ENCODE measurements at places on chromosomes 3 and 15. TPM values are rescaled to one million over a fixed set of nuclear protein-coding genes. Genes with fewer than 3 reads are reported as not detected.
A peak's percentile ranks its signal among the peaks of the same experiment; 100 is the strongest.

GRCh38 chr15:90572893-90573292 lies 43.2 kb downstream of the CRTC3 start:
- H3K27ac ChIP-seq: no peak overlapping the region
- no peak for DNase-seq
- H3K36me3 ChIP-seq: no peaks in the 10 kb centered on the region

- H3K36me3 ChIP-seq: no peaks in the 10 kb centered on the region
- peaks cover 2% of the 10 kb centered on the region for H3K27me3 ChIP-seq
- no peak overlapping the region for H3K4me3 ChIP-seq
- H3K4me1 ChIP-seq: no peaks in the 10 kb centered on the region
- no peak for DNase-seq
- no peak overlapping the region for H3K27ac ChIP-seq
Observed at GRCh38 chr15:78417754-78418630, 20.0 kb upstream of the IREB2 start.

GRCh38 chr3:18790384-18790783 lies 357.9 kb upstream of the KCNH8 start:
- H3K4me1 ChIP-seq: no peaks in the 10 kb centered on the region
- no peaks in the 10 kb centered on the region for H3K36me3 ChIP-seq
- DNase-seq: no peak
- H3K27ac ChIP-seq: no peak overlapping the region
- H3K27me3 ChIP-seq: no peaks in the 10 kb centered on the region

- DNase-seq: no peak
- H3K4me3 ChIP-seq: no peak overlapping the region
- H3K36me3 ChIP-seq: no peaks in the 10 kb centered on the region
- no peak overlapping the region for H3K27ac ChIP-seq
Observed at GRCh38 chr3:20503394-20504082, 317.5 kb upstream of the SGO1 start.

DNA sequence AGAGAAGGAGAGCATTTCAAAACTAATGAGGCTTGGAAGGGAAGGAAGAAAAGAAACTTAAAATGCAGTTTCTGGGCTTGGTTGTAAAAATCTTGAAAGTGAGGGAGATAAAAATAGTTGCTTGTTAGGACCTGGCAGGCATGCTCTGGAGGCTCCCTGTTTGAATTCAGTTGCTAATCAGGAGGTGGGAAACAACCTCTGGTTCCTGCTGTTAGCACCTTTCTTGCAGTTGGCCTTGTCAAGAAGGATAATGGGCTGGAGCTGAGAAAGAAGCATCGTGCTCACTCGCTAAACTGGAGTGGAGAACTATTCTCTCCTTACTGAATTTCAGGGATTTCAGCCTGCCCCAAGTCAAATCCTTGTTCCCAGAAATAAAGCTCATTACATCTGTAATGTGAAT lies 23.4 kb downstream of the SNAPC5 start:
- no peaks in the 10 kb centered on the region for H3K36me3 ChIP-seq
- DNase-seq: no peak
- no peaks in the 10 kb centered on the region for H3K27me3 ChIP-seq
- no peak overlapping the region for H3K27ac ChIP-seq

- H3K4me1 ChIP-seq: peaks cover 8% of the 10 kb centered on the region
- no peak overlapping the region for H3K4me3 ChIP-seq
- H3K27me3 ChIP-seq: no peaks in the 10 kb centered on the region
- H3K36me3 ChIP-seq: no peaks in the 10 kb centered on the region
Observed at GRCh38 chr15:72153269-72154000, 35.2 kb downstream of the SENP8 start.

- DNase-seq: no peak
- H3K4me3 ChIP-seq: no peak overlapping the region
- H3K27me3 ChIP-seq: no peaks in the 10 kb centered on the region
- H3K36me3 ChIP-seq: no peaks in the 10 kb centered on the region
- no peaks in the 10 kb centered on the region for H3K4me1 ChIP-seq
Observed at GRCh38 chr3:72629191-72629631, 219.0 kb downstream of the SHQ1 start.

DNA sequence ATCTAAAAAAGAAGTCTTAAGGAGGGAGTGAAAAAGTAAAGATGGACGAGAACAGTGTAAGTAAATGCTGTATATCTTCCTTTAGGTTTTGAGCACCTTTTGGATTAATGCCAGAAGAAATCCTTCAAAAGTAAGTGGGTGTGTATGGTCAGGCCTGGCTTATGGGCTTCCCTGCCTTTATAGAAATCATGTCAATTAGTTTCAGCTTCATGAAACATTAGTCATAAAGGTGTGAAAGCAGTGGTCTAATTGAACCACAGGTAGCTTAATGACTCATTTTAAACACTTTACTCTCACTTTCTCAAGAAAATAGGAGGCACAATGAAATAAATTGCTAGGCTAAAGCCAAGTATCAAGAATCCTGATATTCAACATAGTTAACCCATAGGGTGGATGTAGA lies 467.4 kb upstream of the DPPA4 start:
- H3K4me3 ChIP-seq: no peak overlapping the region
- no peak overlapping the region for H3K27ac ChIP-seq
- DNase-seq: no peak

GRCh38 chr15:67109141-67110034 lies 44.0 kb downstream of the SMAD3 start:
- H3K4me3 ChIP-seq: no peak overlapping the region
- H3K27me3 ChIP-seq: no peaks in the 10 kb centered on the region
- no peak for DNase-seq
- H3K4me1 ChIP-seq: peaks cover 85% of the 10 kb centered on the region
- peaks cover 3% of the 10 kb centered on the region for H3K36me3 ChIP-seq
- peak overlapping the region; percentile 100 for H3K27ac ChIP-seq

DNA sequence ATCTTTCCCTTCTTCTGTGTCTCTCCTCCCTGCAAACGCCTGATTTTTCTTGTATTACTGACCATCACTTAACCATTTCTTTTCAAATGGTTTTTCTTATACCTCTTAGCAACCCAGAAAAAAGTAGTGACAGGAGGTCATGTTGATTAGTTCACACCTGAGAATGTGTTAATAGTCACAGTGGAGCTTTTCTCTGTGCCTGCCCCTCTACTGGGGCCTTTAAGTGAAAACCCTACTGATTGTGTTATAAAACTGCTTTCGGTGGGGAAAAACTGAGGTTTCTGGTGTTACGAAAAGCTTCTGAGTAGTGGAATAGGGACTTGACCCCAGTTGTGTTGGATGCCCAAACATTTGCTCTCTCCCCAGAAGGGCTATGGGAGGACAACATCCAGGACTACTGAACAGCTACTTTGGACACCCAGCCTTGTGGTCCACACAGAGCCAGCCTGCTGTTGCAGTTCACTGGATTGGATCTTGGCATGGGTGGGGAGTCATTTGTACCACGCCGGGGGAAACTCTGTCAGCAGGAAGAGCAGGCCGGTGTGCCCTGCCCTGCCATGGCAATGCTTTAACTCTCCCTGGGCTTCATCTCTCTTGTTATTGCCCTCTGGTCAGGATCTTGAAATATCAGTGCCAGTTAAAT lies 10.3 kb downstream of the GPR87 start:
- no peak overlapping the region for H3K27ac ChIP-seq
- DNase-seq: no peak
- H3K36me3 ChIP-seq: no peaks in the 10 kb centered on the region
- no peak overlapping the region for H3K4me3 ChIP-seq
- H3K27me3 ChIP-seq: no peaks in the 10 kb centered on the region
- H3K4me1 ChIP-seq: no peaks in the 10 kb centered on the region

OR5AC2 gene
- not detected for total RNA-seq

CGNL1 gene
- 3.5 TPM for total RNA-seq

- no peaks in the 10 kb centered on the region for H3K36me3 ChIP-seq
- H3K27me3 ChIP-seq: no peaks in the 10 kb centered on the region
- H3K4me3 ChIP-seq: no peak overlapping the region
- DNase-seq: no peak
Observed at GRCh38 chr3:45906681-45907407, 20.5 kb downstream of the CCR9 start.

- no peaks in the 10 kb centered on the region for H3K27me3 ChIP-seq
- H3K4me3 ChIP-seq: no peak overlapping the region
- peak overlapping the region; percentile 29 for H3K27ac ChIP-seq
- peaks cover 2% of the 10 kb centered on the region for H3K36me3 ChIP-seq
Observed at GRCh38 chr3:58173669-58174398, 36.9 kb downstream of the DNASE1L3 start.

GXYLT2 gene
- total RNA-seq: 6.1 TPM

- no peak overlapping the region for H3K4me3 ChIP-seq
- no peaks in the 10 kb centered on the region for H3K4me1 ChIP-seq
- H3K27me3 ChIP-seq: no peaks in the 10 kb centered on the region
Observed at GRCh38 chr15:59150185-59150584, 45.2 kb downstream of the CCNB2 start.

GRCh38 chr3:65352951-65353350 lies 665.2 kb upstream of the ADAMTS9 start:
- DNase-seq: no peak
- no peaks in the 10 kb centered on the region for H3K36me3 ChIP-seq
- no peaks in the 10 kb centered on the region for H3K4me1 ChIP-seq
- H3K27me3 ChIP-seq: no peaks in the 10 kb centered on the region
- no peak overlapping the region for H3K4me3 ChIP-seq

GRCh38 chr15:67156426-67156825 lies 91.0 kb downstream of the SMAD3 start:
- peak overlapping the region; percentile 100 for H3K27ac ChIP-seq
- peaks cover 94% of the 10 kb centered on the region for H3K4me1 ChIP-seq
- no peak overlapping the region for H3K4me3 ChIP-seq
- DNase-seq: no peak
- H3K27me3 ChIP-seq: no peaks in the 10 kb centered on the region

PCBP4 gene
- 58.0 TPM for total RNA-seq

DNA sequence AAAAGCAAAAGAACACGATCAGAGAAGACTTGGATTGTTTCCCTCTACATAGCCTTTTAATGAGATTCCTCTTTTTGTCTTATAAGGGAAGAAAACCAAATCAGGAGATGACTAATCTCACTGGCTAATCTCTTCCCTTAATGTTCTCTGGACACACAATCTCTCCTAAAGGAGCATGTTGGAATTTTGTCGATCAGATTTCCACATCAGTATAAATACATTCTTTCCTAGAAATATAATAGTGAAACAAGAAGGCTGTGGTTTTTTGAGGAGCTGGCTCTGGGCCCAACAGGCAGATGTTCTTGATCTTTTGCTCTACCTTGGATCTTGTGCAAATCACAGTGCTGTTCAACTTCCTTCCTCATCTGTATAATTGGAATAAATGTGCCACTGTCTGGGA lies 94.0 kb downstream of the GTPBP8 start:
- no peak for DNase-seq
- H3K4me1 ChIP-seq: no peaks in the 10 kb centered on the region
- H3K36me3 ChIP-seq: no peaks in the 10 kb centered on the region
- H3K27ac ChIP-seq: no peak overlapping the region
- peaks cover 2% of the 10 kb centered on the region for H3K27me3 ChIP-seq

GRCh38 chr3:30188713-30189112 lies 417.7 kb upstream of the TGFBR2 start:
- H3K27ac ChIP-seq: no peak overlapping the region
- no peaks in the 10 kb centered on the region for H3K36me3 ChIP-seq
- DNase-seq: no peak
- H3K4me3 ChIP-seq: no peak overlapping the region
- H3K4me1 ChIP-seq: no peaks in the 10 kb centered on the region

DNA sequence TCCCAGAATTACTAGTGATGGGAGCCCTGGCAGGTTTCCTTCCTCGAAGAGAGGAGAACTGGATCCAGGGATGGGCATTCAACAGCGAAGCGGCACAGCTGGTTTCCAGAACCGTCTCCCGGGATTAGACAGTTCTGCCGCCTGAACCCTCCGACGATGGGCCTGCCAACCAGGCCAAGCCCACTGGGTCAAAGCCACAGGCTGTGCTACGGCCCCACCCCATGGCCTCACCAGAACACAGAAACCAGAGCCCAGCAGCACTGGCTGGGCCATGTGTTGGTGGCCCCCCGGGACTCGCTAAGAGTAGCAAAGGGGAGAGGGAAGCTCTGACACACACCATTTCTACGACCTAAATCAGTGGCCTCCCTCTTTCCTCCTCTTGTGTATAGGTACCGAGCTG lies 2.2 kb downstream of the C15orf62 start:
- no peak for DNase-seq
- H3K4me3 ChIP-seq: no peak overlapping the region
- H3K27me3 ChIP-seq: no peaks in the 10 kb centered on the region

DNA sequence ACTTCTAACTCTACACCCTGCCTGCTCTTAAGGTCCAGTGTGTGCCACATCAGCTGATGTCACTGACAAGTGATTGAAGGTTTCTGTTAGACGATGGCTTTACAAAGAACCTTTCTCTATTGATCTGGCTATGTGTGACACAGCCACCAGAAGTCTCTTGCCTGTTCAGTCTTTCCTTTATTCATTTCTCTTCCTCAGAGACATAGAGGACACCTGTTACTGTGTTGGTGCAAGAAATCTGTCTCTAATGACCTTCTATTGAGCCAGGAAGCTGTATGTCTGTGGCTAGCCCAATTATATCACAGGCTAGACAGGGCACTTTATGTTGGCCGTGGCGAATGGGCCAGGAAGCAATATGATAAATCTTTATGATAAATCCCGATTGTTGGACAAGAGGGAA lies 173.3 kb upstream of the GAP43 start:
- H3K4me3 ChIP-seq: no peak overlapping the region
- H3K4me1 ChIP-seq: no peaks in the 10 kb centered on the region
- H3K27me3 ChIP-seq: no peaks in the 10 kb centered on the region
- no peak overlapping the region for H3K27ac ChIP-seq
- DNase-seq: no peak
- no peaks in the 10 kb centered on the region for H3K36me3 ChIP-seq

DNA sequence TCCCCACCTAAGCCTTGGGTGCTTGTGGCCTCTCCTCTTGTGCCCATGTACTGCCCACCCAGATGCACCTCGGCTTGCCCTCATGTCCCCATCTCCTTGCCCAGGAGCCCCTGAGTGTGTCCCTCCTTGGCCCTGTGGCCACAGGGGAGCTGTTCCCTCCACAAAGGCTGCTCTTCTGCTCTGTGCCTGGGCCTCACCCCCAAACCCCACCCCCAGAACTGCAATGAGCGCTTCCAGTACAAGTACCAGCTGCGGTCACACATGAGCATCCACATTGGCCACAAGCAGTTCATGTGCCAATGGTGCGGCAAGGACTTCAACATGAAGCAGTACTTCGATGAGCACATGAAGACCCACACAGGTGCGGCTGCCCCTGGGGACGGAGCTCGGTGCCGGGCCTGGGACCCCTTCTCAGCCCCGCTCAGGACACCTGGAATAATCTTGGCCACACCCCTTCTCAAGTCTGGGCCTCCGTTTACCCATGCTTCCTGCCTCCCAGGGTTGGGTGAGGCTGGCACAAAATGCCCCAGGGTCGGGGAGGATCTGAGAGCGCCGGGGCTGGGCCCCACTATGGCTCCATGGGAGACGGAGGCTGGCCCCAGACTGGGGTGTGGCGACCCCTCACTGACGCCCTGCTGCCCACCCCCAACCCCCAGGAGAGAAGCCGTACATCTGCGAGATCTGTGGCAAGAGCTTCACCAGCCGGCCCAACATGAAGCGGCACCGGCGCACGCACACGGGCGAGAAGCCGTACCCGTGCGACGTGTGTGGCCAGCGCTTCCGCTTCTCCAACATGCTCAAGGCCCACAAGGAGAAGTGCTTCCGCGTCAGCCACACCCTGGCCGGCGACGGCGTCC lies 10.3 kb downstream of the ZBTB47 start:
- H3K4me3 ChIP-seq: no peak overlapping the region
- no peak for DNase-seq
- H3K36me3 ChIP-seq: no peaks in the 10 kb centered on the region
- H3K27me3 ChIP-seq: no peaks in the 10 kb centered on the region
- no peak overlapping the region for H3K27ac ChIP-seq

FANCD2 gene
- total RNA-seq: 20.0 TPM

Measured in Panc1 (cell line).